Smooth muscle cell of the brain vasculature (primary cell): ENCODE measurements at places on chromosomes 16 and 17.
A peak's percentile ranks its signal among the peaks of the same experiment; 100 is the strongest.

DNA sequence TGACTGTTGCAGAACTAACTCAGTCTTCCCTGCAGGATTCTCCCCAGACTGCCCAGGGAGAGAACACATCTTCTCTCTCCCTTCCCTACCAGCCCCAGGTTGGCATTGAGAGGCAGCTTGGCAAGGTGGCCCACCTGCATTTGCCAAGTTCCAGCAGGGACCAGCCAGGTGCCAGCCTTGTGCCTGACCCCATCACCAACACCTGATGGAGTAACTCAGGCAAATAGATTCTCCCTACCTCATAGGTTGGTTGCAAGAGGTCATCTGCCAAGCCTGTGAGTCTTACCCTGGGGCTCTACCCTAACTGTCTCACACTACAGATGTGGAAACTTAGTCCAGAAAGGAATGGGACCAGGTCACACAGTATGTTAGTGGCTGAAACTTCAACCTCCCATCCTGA is 20.4 kb downstream of the BEAN1 start:
- no peak for DNase-seq

DNA sequence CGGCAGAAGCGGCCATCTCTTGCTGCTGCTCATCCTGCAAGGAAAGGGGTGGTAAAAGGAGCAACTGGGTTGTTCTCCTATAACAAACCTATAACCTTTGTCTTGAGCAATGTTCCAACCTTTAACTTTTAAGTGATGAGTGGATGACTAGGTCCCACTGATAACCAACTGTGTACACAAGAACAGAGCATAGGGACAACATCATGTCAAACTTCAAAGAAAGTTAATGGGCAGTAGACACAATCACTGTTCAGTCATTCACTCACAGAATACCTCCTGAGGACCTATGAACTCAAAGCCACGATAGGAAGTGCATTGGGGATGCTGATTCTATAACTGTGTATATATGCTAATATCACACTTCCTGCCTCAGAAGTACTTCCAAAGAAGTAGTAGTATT is 21.6 kb downstream of the CFAP97D1 start:
- no peak for DNase-seq

DNA sequence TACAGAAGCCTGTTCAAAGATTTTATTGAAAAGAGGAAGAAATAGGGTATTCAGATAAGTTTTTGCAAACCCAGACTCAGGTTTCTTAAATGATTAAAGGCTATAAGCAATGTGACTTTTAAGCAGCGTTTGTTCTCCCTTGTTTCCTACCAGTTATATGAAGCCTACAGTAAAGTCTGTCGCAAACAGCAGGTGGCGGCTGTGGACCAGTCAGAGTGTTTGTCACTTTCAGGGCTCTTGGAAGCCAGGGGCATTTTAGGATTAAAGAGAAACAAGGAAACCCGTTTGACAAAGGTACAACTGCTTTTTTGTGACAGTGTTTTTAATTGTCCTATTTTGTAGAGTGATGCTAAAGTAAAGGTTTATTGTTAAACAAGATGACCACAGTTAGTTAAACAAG is 7.7 kb upstream of the RARA start:
- DNase-seq, result no peak

GRCh38 chr17:50058296-50058953 is 2.5 kb downstream of the ITGA3 start:
- DNase-seq, result no peak

DNA sequence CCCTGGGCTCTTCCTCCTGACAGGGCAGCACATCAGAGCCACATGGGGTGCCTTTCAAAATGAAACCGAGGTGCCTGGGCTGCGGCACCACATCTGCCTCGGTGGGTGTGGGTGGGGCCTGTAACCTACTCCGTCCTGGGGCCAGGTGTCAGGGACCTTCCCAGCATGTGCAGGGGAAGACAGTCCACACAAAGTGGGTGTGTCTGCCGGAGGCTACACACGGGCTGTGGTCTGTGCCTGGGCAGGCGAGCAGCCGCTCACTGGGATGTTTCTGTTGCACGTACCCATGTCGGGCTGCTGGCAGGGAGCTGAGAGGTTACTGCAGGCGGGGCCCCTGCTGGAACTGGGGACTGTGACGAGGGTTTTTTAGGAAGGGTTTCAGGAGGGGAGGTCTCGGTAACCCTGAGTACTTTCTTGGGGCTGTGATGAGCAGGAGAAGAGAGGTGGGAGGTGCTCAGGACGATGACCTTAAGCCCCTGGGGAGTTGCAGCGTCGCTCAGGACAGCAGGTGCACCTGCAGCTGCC is 351.2 kb downstream of the SEC14L1 start:
- no peak for DNase-seq

DNA sequence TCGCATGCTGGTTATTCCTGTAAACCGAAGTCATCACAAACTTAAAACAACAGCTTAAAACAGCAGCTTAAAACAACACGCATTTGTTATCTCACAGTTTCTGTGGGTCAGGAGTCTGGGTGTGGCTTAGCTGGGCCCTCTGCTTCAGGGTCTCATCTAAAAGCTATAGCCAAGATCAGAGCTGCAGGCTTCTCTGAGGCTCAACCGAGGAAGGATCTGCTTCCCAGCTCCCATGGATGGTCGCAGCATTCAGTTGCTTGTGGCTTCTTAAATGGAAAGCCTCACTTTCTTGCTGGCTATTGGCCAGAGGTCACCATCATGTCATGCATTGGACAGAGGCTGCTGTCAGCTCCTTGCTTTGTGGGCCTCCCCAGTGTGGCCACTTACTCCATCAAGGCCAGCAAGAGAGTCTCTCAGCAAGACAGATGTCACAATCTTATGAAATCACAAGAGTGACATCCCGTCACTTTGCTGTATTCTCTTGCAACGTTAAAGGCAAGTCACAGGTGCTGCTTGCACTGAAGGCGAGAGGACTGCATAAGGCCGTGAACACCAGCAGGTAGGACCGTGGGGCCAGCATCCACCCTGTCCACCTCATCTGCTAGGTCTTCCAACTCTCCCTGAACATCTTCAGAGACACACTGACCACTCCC is 117.9 kb upstream of the TNRC6C start:
- no peak for DNase-seq

- no peak for DNase-seq
Observed at GRCh38 chr17:6494239-6494941, 50.1 kb downstream of the PIMREG start.

DNA sequence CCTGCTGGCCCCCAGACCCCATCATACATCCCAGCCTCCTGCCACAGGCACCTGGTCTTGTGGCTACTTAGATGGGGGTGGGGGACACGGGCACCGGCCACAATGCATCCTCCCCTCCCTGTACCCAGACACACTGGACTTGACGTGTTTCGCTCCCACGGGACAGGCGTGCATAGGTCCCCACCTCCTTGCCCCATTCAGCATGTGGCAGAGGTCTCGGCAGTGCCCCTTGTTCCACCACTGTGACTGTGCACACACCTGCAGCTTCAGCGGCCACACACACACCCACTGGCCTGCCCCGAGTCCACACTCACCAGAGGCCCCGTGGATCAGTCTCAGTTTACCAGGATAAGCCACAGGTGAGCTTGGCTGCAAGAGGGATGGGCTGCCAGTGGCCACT is 109.6 kb downstream of the ENGASE start:
- DNase-seq, result no peak

GRCh38 chr16:86854058-86854621 is 275.8 kb downstream of the FOXL1 start:
- DNase-seq, result peak; percentile 24

- DNase-seq, result no peak
Observed at GRCh38 chr16:89693931-89694783, 7.3 kb downstream of the SPATA2L start.

GRCh38 chr16:67734731-67735201 is 15.7 kb upstream of the GFOD2 start:
- DNase-seq, result no peak

GRCh38 chr16:57240851-57241250 is 4.2 kb upstream of the ARL2BP start:
- no peak for DNase-seq

- DNase-seq, result no peak
Observed at GRCh38 chr17:2937331-2938003, 125.9 kb downstream of the OR1D5 start.

DNA sequence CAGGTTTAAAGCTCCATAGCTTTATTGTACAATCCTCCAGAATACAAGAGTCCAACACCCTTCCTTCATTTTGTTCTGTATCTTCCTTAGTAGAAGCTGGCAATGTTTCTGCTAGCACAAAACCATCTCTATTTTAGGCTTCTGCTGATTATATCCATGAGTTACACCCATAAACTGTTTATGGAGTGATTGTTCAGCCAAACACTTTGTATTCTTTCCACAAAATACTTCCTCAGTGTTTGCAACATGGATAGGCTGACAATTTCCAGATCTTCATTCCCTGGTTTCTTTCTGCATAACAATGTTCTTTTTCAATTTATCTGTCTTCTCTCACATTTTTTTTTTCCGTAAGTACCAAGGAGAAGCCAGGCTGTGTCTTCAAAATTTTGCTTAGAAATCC is 839.9 kb upstream of the CDH8 start:
- no peak for DNase-seq

DNA sequence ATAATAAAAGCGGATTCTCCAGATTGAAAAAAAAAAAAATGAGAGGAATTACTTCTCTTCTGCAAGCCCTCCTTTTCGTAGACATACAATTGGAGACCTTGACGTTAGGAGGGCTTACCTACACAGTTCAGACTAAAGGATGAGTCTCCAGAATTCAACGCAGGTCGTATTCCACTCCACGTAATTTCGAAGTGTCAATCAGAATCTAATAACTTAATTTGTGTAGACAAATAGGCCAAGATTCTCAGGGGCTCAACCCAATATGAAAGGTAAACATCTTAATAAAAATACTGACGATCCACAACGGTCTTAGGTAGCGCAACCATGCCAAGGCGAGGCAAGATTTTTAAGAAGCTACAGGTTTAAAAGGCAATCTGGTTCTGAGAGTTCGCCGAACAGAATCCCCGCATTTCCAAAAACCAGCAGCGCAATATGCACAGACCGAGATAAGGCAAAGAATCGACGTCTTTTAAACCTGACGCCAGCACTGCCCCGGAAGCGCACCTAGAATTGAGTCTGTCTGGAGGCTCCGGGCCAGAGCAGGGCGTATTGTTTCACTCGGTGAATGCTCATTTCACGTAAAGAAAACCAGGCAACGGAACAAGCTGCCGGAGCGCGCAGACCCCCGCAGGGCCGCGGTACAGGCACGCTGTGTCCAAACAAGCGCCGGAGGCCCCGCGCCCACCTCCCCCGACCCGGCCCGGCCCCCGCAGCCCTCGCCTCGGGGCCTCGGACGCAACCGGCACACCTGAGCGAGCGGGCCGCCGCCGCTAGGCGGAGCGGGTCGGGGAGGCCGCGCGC is 623 bp downstream of the MBTPS1 start:
- no peak for DNase-seq

GRCh38 chr17:42202696-42203095 is 8.4 kb upstream of the GHDC start:
- no peak for DNase-seq

- no peak for DNase-seq
Observed at GRCh38 chr16:72854267-72854959, 193.5 kb downstream of the ZFHX3 start.

DNA sequence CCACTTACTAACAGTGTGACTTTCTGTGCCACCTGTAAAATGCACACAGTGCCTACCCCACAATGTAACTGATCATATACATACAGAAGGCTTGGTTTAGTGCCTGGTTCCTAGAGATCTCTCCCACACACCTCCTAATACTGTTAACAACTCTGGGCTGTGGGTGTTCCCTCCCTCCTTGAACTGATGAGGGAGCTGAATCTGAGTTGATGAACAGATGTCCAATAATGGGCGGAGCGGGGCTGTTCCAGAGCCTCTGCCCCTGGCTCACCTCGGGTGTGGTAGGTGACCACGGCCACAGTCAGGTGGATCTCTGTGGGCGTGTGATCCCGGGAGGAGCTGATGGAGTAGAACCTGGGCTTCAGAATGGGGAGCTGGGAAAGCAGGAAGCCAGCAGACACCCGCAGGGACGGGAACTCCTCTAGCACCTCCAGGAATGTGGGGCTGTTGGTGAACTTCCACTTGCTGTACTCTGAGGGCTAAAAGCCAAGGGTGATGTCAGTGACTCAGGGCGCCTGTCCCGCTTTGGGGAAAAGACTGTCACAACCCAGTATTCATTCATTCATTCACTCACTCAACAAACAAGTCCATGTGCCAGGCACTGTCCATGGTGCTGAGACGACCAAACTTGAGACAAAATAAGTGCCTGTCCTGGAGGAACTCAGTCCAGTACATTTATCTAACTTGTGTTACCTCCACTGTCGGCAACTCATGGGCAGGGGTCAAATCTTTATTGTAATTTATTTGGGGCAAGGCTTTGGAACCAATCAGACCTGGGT is 37.6 kb downstream of the NOS2 start:
- no peak for DNase-seq

- DNase-seq, result no peak
Observed at GRCh38 chr17:33778505-33779233, 476.4 kb upstream of the CCL2 start.

- no peak for DNase-seq
Observed at GRCh38 chr16:49078104-49078503, 203.5 kb downstream of the CBLN1 start.

- DNase-seq, result no peak
Observed at GRCh38 chr17:82021900-82022309, 773 bp downstream of the CENPX start.

DNA sequence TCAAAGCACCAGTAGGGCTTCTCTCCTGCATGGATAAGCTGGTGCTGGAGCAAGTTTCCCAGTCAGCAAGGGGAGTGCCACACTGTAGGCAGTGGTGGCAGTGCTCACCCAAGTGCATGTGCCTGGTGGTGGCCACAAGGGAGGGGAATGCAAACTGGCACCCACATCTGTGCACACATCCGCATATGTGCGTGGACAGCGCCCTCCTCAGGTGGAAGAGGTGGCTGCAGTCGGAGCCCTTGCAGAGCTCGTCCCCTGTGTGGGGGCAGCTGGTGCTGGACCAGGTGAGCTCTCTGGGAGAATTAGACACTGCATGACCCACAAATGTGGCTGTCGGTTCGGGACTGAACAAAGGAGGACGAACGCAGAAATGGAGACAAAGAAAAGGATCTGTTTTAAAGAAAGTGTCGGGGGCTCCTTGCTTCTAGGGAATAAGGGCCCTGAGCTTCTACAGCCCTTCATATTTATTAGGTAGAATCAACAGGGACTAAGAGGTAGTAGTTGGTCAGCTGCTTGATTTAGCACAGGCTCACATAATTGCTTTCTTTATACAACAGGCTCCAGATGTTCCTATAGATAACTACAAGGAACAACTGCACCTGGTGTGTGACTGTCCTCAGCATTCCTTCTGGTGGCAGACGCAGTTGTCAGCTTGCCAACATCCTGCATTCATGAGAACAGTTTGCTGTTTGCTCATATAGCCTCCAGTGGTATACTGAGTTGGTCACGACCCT is 5.3 kb upstream of the ZNF689 start:
- no peak for DNase-seq

- DNase-seq, result no peak
Observed at GRCh38 chr17:11551442-11551841, 46.8 kb upstream of the DNAH9 start.

- no peak for DNase-seq
Observed at GRCh38 chr16:80541306-80541694, 507 bp downstream of the DYNLRB2 start.
